ENCODE measurements at places on chromosomes 6 and 20.

- DNase-seq = peak; percentile 7
Observed at GRCh38 chr6:72911463-72912155, 289.7 kb downstream of the KCNQ5 start.

DNA sequence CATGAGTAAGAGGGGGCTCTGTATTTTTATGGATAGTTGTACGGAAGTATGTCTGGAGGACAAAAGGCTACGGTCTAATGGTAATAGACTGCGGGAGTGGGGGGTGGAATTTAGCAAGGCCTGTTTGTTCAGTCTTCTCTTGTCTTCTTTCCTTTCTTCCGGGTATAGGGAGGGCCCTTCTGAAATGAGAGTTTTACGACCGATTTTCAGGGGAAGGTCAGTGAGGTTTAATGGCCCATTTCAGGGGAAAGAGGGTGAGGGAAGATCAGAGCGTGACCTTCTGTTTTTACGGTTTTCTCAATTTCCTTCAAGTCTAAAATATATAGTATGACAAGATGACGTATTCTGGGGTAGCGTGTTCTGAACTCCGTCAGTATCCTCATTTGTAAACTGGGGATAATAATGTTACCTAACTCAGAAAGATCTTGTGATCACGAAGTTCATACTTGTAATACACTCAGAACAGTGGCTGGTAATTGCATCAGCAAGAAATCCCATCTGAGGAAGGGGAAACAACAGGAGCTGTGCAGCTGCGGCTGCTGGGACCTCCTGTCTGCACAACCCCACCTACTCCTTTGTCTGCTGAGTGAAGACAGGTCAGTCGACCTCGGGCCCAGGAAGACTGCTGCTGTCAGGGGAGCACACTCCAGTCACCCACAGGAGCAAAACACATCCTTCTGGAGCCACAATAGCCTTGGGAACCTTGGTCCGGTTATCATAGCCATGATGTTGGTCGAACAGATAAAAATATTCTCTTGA is 90.4 kb downstream of the MAP3K7 start:
- no peak for DNase-seq

DNA sequence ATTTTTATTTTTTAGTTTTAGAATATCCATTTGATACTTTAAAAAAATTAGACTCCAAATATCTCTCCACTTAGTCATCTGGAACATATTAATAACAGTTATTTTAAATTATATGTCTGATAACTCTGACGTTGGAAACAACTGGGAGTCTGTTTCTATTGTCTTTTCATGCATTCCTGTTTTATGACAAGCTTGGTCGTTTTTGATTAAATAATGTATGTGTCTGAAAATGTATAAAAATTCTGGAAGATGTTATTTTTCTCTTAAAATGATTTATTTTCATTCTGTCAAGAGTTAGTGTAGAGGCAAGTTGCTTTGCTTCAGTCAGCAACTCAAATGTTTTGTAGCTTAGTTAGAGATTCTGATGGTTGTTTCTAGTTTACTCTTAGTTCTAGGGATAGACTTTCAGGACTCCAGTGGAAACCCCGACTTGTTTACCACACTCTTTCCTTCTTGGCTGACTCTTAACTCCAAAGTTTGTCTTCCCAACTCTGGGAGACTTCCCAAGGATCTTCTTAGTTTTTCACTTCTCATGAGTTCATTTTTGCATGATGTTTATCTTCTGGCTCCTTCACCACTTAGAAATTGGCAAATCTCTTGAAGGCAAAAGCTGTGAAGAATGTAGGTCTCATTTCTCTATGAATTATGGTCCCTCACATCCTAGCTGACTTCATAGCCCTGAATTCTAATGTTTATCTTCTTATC is 190.9 kb downstream of the LAMA2 start:
- no peak for DNase-seq

DNA sequence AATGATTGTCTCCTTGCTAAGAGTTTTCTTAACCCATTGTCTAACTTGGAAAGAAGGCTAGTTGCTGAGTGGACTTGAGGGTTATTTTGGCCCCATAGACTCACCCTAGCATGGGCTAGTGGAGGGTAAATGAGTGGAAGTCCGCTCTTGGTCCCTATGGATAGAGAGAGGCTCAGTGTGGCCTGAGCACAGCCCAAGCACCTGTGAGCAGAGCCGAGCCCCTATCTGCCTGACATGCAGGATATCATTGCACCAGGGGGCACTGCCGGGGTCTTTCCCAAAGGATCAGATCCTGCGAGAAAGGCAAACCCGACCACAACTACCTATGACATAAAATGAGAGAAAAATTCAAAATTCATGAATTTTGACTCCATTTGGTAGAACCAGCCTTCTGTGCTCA is 70.6 kb upstream of the GGTLC1 start:
- DNase-seq = no peak

Measured in HFF-Myc (cell line).